Right ventricle myocardium inferior (tissue), 1 donor: ENCODE measurements at places on chromosomes 4 and X. TPM values are rescaled to one million over a fixed set of nuclear protein-coding genes. Genes with fewer than 3 reads are reported as not detected.

DNA sequence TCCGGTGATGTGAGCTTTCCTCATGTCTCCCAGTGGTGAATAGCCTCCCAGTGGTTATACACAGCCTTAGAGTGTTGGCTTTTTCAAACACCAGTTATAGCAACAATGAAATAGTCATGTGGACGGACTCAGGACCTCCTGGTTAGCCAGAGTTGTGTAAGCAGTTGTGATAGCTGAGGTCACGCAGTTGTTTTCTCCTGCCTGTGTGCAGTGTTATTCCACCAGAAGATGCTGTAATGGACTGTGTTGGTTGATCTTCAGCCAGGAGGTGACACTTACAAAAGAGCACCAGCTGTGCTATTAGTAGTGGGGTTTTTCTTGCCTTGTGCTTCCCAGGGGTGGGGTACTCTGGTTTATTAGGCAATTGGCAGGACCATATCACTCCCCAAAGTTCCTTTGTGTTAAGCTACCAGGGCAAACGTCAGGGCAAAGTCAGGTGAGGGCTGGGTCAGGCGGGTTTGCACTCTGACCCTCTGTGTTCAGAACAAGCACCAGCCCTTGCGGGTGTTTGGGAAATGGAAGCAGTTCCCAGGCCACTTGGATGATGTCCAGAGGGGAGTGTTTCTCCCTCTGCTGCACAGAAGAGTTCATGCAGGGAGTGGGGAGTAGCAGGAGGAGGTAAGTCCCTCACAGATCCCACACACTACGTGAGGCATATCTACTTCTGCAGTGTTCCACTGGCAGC, 252.6 kb downstream of the TMEM47 start:
- no peak for DNase-seq

DNA sequence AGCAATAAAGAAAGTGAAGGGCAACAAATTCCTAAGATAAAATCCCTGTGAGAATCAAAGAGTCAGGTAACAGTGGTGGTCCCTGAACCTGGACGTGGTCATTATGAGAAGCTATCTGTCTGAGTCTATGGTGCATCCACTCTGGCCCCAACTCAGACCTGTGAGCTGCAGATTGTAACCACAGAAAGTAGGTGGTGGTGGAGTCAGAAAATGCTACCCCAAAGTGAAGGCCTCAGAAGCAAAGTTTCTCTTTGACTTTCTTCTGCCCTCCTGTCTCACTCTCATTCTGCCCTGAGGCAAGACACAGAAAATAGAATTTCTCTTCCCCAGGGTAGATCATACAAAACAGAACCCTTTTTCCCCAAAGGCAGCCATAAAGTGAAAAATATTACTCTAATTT, 84.1 kb upstream of the NEIL3 start:
- no peak for DNase-seq

Gene TCEAL9
- total RNA-seq, result 23.4 TPM

Gene EPGN
- total RNA-seq, result 0.19 TPM

DNA sequence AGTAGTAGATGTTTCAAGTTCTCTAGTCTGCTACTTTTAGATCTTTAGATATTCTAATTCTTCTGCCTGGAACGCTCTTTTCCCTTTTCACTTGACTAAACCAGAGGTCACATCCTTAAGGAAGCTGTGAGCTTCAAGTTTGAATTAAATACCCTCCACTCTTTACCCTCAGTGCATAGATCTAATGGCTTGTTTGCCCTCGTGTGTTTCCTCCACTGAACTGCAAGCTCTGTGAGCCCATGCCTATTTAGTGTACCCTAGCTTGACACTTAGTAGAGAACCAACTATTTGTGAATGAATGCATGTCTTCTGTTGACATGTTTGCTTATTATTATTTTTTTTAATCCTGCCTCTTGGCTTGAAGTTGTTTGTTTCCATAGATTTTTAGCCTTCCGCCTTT, 138.3 kb downstream of the PDE5A start:
- no peak for DNase-seq

GRCh38 chr4:147723326-147723725, 8.6 kb upstream of the ARHGAP10 start:
- DNase-seq, result no peak

GRCh38 chr4:153211986-153212728, 7.9 kb downstream of the TRIM2 start:
- DNase-seq, result no peak

DNA sequence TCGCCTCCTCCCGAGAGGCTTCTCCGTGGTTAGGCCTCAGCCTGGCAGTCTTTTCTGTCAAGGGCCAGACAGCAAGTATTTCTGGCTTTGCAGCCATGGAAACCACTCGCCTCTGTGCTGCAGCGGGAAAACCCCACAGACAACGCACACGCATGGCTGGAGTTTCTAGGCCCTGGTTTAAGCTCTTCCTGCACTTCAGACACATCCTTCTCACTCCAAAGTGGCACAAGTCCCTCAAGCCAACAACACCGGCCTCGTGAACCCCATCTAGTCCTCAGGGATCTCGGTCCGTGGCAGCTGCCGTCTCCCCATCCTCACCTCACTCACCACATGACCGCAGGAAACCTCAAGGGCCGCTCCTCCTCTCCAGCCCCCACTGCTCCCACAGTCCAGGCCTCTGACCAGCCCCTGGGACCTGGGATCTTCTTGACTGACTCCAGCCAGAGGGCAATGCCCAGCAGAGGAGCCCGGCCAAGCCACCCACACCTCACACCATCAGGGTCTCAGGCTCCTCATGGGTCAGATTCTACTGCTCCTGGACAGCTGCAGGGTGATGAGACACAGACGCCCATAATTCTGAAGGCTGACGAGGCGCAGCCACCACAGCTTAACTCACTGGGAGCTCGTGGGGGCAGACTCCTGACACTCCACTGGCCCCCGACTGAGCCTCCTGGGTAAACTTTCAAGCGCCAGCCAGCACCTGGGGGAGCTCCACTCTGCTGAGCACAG, 21.7 kb downstream of the LETM1 start:
- DNase-seq, result no peak

DNA sequence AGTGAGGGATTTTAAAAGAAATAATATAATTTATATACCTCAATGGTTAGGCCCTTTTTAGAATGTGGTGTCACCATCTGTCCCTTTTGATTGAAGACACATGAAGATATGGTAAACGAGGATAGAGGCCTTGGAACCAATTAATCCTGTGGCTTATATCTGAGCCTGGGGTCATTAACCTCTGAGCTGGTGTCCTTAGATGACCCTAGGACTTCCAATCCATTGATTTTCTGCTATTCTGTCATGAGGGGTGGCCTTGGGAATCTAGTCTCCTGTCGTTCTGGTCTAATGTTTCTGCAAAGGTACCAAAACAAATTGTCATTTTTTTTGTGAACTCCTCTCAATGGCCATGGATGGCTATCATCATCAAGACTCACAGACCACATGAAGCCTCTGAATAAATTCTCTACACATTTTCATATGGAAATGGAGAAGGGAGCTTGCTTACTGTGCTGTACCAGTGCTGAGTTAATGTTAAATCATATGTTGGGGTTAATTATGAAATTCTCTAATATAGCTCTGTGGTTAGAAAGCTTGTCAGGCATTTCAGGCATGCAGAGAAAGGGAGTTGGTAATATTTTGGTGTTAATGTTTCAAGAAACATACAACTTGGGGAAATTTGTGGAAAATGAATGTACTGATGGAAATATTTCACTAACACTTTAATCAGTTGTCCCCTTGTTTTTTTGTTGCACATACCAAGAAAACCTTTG, 204.2 kb upstream of the IL15 start:
- no peak for DNase-seq

- no peak for DNase-seq
Observed at GRCh38 chrX:805103-805670, 174.6 kb downstream of the SHOX start.

DNA sequence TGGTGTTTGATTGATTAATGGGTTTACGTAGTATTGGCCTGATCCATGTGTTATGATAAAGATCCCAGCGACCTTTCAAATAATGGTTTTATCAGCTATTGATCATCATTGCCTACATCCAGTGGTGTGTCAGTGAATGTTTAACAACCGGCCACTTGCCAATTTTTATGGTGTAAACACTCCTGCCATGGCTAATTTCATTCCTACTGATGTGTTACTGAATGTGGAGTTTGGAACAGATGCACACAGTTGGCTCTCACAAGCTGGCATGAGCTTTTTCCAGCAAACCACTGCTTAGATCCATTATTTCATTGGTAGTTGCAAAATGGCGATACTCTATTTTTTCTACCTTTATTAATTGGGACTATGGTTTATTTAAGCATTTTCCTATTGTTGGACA, 139.9 kb downstream of the REPS2 start:
- DNase-seq, result no peak

Gene XAGE2
- total RNA-seq, result not detected

GRCh38 chr4:79334783-79335182, 8.9 kb upstream of the NAA11 start:
- no peak for DNase-seq

DNA sequence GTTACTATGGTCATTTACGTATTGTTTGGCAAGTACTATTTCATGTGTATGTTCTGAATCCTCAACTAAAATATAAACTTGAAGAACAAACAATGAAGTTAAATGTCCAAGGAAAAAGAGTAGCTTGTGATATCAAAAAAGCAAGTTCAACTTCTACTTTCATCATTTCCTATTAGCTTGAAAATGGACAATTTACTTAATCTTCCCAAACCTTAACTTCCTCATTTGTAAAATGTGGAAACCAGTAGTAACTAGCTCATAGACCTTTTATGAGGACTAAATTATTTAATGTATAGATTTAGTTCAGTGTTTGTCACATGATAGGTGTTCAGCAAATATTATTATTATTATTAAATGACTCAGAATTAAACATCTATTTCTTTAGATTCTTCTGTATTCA, 276.8 kb upstream of the TET2 start:
- no peak for DNase-seq

DNA sequence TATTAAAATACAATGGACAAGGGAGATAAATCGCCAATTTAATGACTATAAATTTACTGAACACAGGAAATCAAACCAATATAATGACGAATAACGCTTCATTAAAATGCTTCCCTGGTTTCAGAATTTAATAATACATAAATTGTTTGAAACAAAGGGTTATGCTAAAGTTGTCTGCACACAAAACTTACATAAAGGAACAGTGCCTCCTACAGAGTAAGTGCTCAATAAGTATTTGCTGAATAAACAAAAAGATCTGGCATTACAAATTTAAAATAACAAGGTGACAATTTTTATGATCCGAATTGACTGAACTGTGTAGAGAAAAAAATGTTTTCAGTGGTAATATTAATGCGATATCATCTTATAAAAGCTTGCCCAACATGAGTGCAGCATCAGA, 69.6 kb downstream of the NOCT start:
- no peak for DNase-seq
